ENCODE measurements at places on chromosomes 4 and X. TPM values are rescaled to one million over a fixed set of nuclear protein-coding genes. Genes with fewer than 3 reads are reported as not detected.

GRCh38 chrX:136291824-136292223, 8.9 kb upstream of the ADGRG4 start:
- DNase-seq: no peak

- no peak for DNase-seq
Measured at GRCh38 chrX:72475338-72475737, 97.3 kb downstream of the HDAC8 start.

DNA sequence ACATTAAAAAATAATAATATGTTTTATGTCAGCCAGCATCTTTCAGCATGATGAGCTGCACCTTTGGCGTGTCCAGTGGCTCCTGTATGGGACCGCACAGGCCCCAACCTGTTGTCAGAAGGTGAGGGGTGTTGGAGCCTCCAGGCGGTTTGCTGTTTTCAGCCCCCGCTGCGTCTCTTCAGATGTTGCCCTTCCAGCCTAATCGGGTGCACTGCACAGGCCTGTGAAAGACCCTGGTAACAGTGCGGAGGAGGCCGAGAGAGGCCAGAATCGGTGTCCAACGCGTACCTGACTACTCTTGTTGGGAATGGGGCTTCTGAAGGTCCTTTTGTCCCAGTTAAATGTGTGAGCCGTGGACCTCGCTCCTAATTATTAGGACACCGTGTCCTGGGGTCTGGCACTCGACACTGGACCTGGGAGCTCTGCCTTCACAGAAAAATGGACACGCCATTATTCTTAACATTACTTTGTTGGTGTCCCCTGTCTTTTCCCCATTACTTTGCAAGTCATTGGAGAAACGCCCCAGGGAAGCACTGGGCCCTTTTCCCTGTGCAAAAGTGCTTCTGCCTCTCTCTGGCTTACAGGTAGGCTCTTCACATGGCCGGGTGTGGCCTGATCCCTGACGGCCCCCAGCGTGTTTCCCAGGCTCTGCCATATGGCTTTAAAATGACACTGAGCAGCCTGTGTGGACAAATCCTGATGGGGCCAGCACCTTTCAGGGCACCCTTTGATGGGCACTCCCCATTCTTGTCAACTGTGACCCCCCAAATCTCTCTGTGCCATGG, 51.2 kb downstream of the TBC1D14 start:
- DNase-seq: no peak

DNA sequence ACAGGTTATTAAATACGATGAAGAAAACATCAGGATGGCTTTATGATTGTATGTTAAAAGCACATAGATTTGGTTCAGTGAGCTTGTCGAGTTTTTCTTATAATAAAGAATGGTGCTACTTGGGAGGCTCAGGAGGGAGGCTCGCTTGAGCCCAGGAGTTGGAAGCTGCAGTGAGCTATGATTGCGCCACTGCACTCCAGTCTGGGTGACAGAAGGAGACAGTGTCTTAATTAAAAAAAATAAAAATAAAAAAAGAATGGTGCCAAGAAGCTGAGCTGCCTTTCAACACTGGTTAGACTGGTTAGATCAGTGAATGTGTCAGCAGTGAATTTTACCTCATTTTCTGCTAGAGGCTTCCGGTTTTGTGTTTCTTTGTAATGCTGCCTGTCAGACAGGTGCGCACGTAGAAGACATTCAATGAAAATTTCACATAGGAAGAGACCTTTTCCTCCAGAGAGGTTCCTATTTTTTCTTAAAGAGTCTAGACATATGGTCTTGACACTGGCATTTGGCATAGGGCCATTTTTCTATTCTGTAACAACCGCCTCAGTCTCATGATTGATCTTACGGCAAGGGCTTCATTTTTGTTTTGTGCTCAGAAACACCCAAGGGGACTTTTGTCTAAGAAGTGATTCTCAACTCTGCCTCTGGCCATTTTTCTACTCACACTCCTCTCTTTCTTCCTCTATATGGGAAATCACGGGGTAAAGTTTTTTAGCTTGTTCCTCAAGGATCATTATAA, 15.0 kb upstream of the ARSF start:
- DNase-seq: no peak

- no peak for DNase-seq
Measured at GRCh38 chrX:70253377-70254062, 6.5 kb downstream of the P2RY4 start.

DNA sequence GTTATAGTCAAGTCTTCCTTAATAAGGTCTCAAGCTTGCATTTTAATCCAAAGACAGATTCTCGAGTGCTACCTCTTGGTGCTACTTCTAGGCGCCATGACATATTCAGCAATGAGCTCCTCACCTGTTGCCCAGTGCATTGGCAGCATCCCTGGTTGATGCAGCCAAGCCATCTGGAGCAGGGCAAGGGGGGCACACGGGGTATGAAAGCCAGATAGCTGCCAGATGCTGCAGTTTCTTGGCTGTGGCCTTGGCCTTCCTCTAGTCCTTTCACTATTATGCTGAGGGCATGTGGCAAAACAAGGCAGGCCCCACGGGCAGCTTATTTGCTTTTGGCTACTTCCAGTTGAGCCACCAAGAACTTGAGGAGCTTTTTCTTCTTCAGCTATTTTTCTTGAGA, 168.6 kb upstream of the PGRMC2 start:
- no peak for DNase-seq

DNA sequence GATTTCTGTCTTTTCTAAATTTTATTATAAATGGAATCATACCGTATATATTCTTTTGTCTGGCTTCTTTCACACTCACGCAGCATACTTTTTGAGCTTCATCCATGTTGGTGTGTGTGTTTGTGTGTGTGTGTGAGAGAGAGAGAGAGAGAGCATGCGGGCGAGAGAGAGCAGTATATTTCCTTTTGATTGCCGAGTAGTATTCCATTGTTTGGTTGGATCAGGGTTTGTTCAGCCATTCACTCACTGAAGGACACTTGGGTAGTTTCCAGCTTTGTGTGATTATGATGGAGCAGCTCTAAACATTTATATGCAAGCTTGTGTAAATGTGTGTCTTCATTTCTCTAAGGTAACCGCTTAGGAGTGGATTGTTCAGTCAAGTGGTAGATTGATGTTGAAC, 3.1 kb upstream of the L1CAM start:
- no peak for DNase-seq

SMIM10 gene
- 6.4 TPM for total RNA-seq

MAB21L2 gene
- not detected for total RNA-seq

DNA sequence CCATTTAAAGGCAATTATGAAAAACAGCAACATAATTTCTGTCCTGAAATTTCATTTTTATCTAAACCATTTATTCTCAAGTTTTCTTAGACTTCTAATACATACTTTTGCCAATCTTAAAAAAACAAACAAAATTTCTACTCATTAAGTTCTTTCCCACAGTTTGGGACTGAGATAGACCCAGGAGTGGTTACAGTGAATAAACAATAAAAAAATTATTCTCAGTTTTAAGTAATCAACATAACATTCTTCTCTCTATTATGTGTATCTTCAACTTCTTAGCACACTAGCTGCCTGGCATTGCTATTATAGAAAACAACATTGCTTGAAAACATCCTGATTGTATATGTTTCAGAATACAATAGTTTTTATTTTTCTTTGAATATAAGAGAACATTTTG, 532.8 kb downstream of the IL15 start:
- no peak for DNase-seq

KLF8 gene
- 3.1 TPM for total RNA-seq

DNA sequence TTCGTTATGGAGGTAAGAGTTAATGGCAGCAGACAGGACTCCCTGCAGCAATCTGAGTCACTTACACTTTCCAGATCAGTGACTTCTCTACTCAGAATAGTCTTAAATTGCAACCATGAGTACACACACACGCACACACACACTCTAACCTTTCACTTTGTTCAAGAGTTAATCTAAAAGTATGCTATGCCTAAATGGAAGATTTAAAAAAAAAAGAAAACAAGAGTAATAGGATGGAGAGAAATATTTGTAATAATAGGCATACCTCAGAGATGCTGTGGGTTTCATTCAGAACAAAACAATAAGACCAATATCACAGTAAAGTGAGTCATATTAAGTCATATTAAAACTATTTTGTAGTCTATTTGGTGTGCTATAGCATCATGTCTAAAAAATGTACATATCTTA, 969.1 kb upstream of the PCDH10 start:
- no peak for DNase-seq

DNA sequence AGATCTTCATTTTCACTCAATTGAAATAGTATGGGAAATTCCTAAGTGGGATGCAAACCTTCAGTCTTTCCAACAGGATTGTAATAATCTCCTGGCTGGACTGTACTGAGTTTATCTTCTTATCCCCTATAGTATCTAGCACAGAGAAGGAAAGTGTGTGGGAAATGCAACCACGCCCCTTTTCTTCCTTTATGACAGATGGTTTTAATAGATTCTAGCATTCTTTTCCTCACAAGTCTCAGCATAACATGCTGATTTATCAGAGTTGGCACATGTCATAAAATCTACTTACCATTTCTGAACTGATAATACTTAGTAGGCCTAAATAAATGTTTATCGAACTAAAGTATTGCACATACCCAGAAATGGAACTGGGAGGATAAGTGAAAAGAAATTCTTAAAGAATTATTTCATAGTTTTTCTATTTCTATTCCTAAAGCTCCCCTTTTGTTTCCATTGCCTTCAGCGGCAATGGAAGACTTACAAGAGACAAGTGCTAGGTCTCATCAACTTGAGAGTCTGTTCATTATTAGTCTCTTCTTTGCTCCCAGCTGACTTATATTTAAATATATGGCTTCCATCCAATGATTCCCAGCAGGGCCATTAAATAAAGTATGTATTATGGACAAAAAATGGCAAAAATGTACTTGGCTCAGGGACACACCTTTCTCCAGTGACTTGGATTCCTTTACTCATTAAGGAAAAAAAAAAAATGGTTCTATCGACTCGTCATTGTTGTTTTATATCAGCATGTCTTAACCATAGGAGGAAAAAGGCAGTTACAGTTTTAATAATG, 484.5 kb downstream of the IL1RAPL1 start:
- no peak for DNase-seq

GRCh38 chrX:39396358-39396995, 595.2 kb downstream of the MID1IP1 start:
- no peak for DNase-seq

DNA sequence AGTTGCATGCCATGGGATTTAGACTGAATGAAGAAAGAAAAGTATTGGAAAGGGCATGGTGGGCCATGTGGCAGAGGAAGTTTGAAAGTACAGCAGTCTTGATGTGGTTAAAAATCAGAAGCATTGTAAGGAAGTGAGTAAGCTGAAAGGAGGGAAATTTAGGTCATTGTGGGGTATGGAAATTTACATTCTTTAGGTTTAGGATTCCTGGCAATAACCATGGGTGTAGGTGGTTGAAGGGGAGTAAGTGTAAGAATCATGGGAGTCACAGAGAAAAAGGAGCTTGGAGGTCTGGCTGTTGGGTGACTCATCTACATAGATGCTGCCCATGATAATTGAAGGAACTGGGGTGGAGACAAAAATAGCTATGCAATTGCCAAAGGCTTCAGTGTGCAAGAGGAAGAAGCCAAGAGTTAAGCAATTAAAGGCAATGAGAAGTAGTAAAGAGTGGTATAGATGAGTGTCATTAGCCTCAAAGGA, 243.8 kb upstream of the LDB2 start:
- DNase-seq: no peak

HSFX2 gene
- not detected for total RNA-seq

- peak; percentile 73 for DNase-seq
Measured at GRCh38 chrX:107716118-107716684, 59.4 kb downstream of the TSC22D3 start.

LRP2BP gene
- total RNA-seq: 2.4 TPM

DNA sequence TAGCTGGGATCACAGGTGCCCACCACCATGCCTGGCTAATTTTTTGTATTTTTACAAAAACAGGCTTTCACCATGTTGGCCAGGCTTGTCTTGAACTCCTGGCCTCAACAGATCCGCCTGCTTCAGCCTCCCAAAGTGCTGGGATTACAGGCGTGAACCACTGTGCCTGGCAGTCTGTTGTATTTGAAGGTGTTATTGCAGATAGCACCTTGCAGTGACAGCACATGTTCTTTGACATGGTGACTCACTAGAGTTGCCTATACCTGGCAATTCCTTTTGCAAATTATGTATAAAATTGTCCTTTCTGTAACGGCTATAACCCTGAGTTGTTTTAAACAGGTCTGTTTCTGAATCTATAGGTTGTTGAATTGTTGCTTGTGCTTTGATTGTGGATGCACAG, 7.9 kb downstream of the OGT start:
- DNase-seq: no peak

- no peak for DNase-seq
Measured at GRCh38 chr4:76548704-76549103, 113.7 kb downstream of the SHROOM3 start.

TMPRSS11B gene
- not detected for total RNA-seq

DNA sequence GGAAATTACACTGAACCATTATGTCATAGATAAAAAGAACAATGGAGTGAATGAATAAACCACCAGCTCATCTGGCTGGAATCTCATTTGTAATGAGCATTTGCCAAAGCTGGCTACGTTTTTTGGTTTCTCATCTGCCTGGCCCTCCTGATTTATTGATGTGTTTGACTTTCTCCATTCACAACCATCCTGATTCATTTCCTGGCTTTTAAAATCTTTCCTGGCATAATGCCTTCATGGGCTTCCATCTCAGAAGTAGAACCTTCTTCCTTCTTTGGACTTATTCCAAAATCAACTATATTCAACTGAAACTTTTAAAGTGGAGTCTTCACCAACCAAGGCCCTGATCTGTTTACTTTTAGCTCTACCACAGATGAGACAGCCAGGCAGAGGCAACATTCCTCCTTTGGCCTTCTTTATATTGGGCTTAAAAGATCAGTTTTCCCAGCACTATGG, 36.0 kb upstream of the ARSJ start:
- no peak for DNase-seq

NRK gene
- total RNA-seq: 2.1 TPM

DNA sequence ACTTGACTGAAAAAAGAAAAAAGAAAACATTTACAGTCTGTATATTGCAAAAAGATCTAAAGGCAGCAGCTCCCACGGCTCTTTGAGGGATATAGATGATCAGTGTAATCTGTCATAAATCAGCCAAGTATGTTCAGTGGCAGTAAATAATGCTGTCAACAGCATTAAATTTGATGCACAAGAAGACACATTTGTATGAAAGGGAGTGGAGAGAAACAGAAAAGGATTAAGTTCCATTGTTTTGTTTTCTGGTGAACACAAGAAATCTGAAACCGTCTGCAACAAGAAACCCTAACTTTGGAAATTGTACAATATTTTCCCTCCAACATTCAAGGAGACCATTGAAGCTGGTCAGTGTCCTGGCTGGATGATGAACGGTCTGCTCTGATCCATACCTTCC, 27.6 kb upstream of the C1QTNF7 start:
- DNase-seq: no peak

DNA sequence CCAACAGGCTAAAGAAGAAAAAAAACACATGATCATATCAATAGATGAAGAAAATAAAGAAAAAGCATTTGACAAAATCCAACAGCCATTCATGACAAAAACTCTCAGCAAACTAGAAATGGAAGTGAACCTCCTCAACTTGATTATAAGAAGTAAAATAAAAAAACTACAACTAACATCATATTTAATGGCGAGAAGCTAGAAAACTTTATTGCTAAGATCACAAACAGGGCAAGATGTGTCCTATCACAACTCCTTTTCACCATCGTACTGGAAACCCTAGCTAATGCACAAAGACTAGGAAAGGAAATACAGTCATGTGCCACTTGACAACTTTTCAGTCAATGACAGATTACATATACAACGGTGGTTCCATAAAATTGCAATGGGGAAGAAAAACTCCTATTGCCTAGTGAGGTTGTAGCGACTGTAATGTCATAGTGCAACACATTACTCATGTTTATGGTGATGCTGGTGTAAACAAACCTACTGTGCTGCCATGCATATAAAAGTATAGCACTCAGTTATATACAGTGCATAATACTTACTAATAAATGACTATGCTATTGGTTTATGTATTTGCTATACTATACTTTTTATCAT, 12.1 kb upstream of the MANBA start:
- no peak for DNase-seq

Data from Right ventricle myocardium inferior (tissue), 1 donor.